ENCODE measurements at places on chromosomes 5 and 9.

DNA sequence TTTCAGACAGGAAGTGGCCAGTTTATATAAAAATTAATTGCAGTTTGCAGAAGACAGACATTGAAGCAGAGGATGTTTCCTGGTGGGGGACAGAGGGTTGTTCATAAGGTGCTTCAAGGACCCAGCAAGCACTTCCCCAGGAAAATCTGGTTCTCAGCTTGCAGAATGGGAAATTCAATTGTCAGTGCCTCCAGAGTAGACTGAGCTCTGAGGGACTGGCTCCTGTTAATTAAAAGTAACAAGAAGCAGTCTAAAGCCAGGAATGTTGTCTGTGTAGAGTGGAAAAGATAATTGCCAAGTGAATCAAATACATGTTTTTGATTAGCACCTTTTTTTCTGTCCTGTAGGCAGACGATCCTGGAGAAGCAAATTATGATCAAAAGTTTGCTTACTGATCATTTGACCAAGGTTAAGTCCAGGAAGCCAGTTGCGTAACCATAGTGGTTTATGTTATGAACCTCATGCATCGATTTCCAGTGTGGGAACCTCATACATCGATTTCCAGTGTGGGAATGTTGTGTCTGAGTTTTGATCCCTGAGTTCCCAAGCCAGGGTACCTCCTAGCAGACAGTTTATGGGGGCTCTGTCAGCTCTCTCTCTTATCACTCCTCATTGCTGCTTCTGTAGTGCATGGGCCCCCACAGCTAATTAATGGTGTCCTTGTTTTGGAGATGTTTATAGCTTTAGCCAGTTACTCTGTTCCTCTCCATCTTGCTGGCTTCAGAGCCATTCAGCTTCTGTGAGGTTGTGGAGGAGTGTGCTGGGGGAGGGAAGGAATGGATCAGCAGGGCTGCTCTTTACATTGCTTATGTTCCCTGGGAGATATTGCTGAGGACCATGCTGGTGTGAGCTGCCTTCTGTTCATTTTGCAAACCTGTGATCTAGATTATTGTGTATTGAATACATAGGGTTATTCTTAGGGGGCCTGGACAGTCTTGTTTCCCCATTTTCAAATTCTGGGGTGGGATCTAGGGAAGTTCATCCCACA is 17.1 kb downstream of the MSANTD3 start:
- peaks cover 4% of the 10 kb centered on the region for H3K4me1 ChIP-seq
- H3K4me3 ChIP-seq, result no peak overlapping the region
- H3K36me3 ChIP-seq, result peaks cover 8% of the 10 kb centered on the region
- H3K27ac ChIP-seq, result no peak overlapping the region
- no peak for DNase-seq

DNA sequence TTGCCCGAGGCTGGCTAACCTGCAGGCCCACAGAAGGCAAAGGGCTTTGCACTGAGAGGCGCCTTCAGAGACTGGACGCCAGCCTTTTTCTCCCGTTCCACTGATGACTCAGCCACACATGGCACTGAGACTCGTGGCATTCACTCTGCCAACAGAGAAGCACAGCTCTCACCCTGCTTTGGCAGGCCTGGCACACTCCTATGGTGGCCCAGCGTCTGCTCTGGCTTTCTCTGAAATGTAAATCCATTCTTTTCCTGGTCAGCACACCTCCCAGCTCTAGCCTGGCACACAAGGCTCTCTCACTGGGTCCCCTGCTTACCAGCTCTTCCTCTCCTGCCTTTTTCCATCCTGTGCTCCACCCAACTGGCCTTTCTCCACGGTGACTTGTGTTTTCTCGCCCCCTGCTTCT is 5.9 kb upstream of the MELK start:
- H3K4me1 ChIP-seq, result peaks cover 5% of the 10 kb centered on the region
- DNase-seq, result no peak
- H3K36me3 ChIP-seq, result no peaks in the 10 kb centered on the region
- H3K27me3 ChIP-seq, result no peaks in the 10 kb centered on the region
- no peak overlapping the region for H3K4me3 ChIP-seq

- no peak for DNase-seq
- H3K4me1 ChIP-seq, result no peaks in the 10 kb centered on the region
- no peak overlapping the region for H3K4me3 ChIP-seq
- H3K36me3 ChIP-seq, result peaks cover 5% of the 10 kb centered on the region
These were observed 52.8 kb downstream of the DIAPH1 start for GRCh38 chr5:141565826-141566570.

- DNase-seq, result no peak
- H3K27me3 ChIP-seq, result no peaks in the 10 kb centered on the region
- peak overlapping the region; percentile 82 for H3K27ac ChIP-seq
- H3K4me1 ChIP-seq, result peaks cover 46% of the 10 kb centered on the region
These were observed 5.8 kb upstream of the ST6GALNAC6 start for GRCh38 chr9:127905004-127905728.

GRCh38 chr9:129109952-129110739 is 447 bp downstream of the CRAT start:
- no peak for DNase-seq
- H3K4me3 ChIP-seq, result peak overlapping the region; percentile 62
- H3K4me1 ChIP-seq, result peaks cover 41% of the 10 kb centered on the region

DNA sequence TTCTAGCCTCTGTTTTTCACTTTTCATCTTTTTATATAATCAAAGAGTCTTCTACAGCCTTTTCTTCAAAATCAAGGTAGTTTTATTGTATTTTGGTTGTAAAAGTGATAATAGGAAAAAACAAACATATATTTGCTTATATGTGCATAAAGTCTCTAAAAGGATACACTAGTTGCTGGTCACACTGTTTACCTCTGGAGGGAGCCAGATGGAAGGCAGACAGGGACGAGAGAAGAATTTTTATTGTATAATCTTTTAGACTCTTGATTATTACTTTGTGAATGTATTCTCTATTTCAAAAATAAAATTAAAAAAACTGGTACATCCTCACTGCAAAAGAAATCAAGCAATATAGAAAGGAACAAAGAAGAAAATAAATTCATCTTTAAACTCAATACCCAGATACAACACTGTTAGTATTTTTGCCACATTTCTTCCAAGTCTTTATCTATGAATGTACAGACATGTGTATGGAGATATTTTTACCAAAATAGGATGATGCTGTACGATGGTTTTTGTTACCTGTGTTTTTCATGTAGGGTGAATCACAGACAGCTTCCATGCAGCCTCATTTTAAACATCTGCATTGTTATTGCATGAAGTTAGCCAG is 6.1 kb upstream of the RNF183 start:
- DNase-seq, result peak; percentile 7
- H3K4me3 ChIP-seq, result no peak overlapping the region
- H3K4me1 ChIP-seq, result no peaks in the 10 kb centered on the region
- no peaks in the 10 kb centered on the region for H3K27me3 ChIP-seq

DNA sequence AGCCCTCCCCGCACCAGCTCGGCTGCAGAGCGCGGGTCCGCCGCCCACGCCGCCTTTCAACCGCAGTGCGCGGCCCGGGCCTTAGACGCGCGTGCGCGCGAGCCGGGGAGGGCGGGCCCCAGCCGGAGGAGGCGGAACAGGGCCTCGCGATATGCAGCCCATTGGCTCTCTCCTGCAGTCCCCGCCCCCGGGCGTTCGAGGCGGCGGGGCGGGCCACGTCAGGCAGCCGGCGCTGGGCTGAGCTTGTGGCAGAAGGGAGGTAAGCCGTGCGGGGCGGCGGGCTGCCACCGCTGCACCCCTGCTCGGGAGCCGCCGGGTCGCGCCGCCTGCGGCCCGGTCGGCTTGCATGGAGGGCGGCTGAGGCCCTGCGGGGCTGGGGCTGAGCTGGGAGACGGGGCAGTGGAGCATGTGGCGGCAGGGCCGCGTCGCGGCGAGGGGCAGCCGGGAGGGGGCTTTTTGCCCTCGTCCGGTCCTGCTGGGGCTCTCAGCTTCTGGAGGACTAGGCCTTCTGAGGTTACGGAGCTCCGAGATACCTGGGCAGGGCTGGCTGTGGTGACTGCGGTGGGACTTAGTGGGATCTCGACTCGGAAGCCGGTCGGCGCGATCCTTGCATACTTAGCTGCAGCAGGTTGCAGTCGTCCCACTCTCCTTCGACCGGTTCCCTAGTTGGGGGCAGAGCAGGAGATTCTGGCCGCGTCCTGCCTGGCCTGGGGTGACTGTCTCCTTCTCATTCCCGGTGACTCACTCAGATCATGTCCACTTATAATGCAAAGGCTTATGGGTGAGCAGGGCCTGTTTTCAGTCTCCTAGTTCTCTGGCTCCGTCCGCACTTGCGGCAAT is at the start of gene FOCAD:
TSS of gene FOCAD (plus strand) at position 225 of the 840 bp plus-strand sequence. CDS start 31,095 bp downstream, outside the sequence.
- peaks cover 1% of the 10 kb centered on the region for H3K4me1 ChIP-seq
- H3K36me3 ChIP-seq, result no peaks in the 10 kb centered on the region
- H3K27ac ChIP-seq, result peak within 1 kb of the TSS; percentile 90
- H3K4me3 ChIP-seq, result peak within 1 kb of the TSS; percentile 82

DNA sequence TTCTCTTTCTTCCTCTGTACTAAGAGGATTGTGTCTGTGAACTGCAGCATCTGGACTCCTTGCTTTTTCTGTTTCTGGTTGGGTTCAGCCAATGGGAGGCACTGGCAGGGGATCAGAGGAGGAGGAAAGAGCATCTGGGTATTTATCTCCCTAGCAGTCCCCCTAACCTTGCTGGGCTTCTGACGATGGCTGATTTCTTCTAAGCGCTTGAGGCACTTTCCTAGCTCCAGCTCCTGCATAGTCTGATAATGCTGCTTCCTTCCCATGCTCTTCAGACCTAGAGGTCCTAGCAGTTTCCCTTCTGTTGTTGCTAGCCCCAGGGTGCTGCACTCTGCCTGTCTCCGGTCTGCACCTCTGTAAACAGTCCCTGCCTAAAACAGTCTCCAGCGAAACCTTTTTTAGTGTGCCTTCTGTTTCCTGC is 225.1 kb downstream of the PDZD2 start:
- H3K27ac ChIP-seq, result no peak overlapping the region
- no peaks in the 10 kb centered on the region for H3K27me3 ChIP-seq
- DNase-seq, result no peak
- H3K4me1 ChIP-seq, result peaks cover 14% of the 10 kb centered on the region

DNA sequence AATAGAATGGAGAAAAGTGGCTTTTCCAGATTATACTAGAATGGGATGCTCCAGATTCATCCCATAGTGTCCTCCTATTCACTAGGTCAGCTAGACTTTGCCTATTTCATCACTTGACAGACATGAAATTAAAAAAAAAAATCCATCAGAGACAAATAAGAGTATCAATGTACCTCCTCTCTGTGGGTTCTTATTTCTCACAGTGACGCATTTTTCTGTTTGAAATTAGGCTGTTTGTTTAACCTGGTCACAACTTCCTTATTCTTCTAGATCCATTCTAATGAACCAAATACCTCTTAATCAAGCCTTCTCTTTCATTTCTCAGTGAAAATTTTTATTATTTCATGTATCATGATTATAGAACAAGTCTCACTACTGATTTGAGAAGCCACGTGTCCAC is 305.4 kb downstream of the SEMA5A start:
- H3K4me3 ChIP-seq, result no peak overlapping the region
- no peaks in the 10 kb centered on the region for H3K36me3 ChIP-seq
- no peaks in the 10 kb centered on the region for H3K4me1 ChIP-seq
- DNase-seq, result no peak
- no peak overlapping the region for H3K27ac ChIP-seq

DNA sequence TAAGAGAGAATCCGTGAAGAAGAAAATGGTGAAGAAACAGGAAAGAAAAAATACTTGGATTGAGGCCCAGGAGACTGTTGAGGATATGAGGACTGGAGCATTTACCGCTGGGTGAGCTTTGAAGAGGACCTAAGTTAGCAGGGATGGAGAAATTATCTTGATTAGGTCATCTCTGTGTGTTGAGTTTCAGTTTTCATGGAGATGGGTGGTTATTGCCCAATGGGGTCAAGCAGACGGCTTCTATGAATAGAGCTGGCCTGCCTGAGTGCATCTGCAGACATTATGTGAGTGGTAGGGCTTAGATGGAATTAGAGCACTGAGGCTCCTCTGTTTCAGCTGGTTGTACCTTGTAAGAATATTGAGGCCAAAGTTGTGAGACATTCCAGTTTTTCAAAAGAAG is 245.4 kb upstream of the FBXL7 start:
- DNase-seq, result no peak
- no peak overlapping the region for H3K27ac ChIP-seq
- H3K4me3 ChIP-seq, result no peak overlapping the region

- peaks cover 90% of the 10 kb centered on the region for H3K4me1 ChIP-seq
- peak overlapping the region; percentile 94 for H3K27ac ChIP-seq
- H3K27me3 ChIP-seq, result no peaks in the 10 kb centered on the region
- no peak for DNase-seq
These were observed 28.7 kb downstream of the NEK6 start for GRCh38 chr9:124286292-124286931.

DNA sequence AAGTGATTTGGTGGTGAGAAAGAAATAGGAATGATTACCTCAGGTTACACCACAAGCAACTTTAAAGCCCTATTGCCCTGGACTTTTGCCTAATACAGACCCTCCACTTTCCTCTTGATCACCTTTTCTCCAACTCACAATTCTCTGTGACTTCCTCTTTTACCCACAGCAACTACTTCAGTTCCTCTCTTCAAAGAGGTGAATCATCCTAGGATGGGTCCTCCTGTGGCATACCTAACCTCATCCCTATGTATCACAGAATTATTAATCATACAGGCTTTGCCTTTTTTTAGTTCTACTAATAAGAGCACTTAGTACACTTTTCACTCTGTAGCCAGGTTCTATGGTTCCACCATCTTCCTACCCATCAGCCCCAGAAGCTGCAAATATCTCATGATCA is 19.6 kb upstream of the INSL6 start:
- H3K36me3 ChIP-seq, result no peaks in the 10 kb centered on the region
- no peaks in the 10 kb centered on the region for H3K4me1 ChIP-seq
- no peak overlapping the region for H3K27ac ChIP-seq
- no peak for DNase-seq

GRCh38 chr5:7467179-7467578 is 71.2 kb downstream of the ADCY2 start:
- H3K4me3 ChIP-seq, result no peak overlapping the region
- H3K36me3 ChIP-seq, result no peaks in the 10 kb centered on the region
- H3K4me1 ChIP-seq, result peaks cover 3% of the 10 kb centered on the region
- no peak for DNase-seq
- no peak overlapping the region for H3K27ac ChIP-seq
- H3K27me3 ChIP-seq, result no peaks in the 10 kb centered on the region

GRCh38 chr5:154356958-154357357 is 88.8 kb upstream of the SAP30L start:
- H3K4me1 ChIP-seq, result peaks cover 9% of the 10 kb centered on the region
- no peaks in the 10 kb centered on the region for H3K27me3 ChIP-seq
- DNase-seq, result no peak
- no peak overlapping the region for H3K4me3 ChIP-seq

GRCh38 chr5:72623323-72623722 is 116.1 kb upstream of the ZNF366 start:
- H3K27me3 ChIP-seq, result no peaks in the 10 kb centered on the region
- no peaks in the 10 kb centered on the region for H3K36me3 ChIP-seq
- no peak overlapping the region for H3K4me3 ChIP-seq
- H3K27ac ChIP-seq, result no peak overlapping the region

DNA sequence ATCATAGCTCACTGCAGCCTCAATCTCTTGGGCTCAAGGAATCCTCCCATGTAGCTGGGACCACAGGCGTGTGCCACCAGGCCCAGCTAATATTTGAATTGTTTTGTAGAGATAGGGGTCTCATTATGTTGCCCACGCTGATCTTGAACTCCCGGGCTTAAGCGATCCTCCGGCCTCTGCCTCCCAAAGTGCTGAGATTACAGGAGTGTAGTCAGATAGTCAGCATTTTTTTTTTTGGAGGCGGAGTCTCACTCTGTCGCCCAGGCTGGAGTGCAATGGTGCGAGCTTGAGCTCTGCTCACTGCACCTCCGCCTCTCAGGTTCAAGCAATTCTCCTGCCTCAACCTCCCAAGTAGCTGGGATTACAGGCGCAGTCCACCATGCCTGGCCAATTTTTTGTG is 1.6 kb upstream of the SAR1B start:
- no peak overlapping the region for H3K27ac ChIP-seq
- DNase-seq, result no peak
- H3K36me3 ChIP-seq, result peaks cover 3% of the 10 kb centered on the region
- H3K4me3 ChIP-seq, result no peak overlapping the region
- H3K27me3 ChIP-seq, result no peaks in the 10 kb centered on the region
- H3K4me1 ChIP-seq, result peaks cover 15% of the 10 kb centered on the region
